ENCODE measurements at places on chromosomes 12 and 14.

- no peak for DNase-seq
These were observed 295.5 kb upstream of the ATXN7L3B start for GRCh38 chr12:74242088-74242487.

DNA sequence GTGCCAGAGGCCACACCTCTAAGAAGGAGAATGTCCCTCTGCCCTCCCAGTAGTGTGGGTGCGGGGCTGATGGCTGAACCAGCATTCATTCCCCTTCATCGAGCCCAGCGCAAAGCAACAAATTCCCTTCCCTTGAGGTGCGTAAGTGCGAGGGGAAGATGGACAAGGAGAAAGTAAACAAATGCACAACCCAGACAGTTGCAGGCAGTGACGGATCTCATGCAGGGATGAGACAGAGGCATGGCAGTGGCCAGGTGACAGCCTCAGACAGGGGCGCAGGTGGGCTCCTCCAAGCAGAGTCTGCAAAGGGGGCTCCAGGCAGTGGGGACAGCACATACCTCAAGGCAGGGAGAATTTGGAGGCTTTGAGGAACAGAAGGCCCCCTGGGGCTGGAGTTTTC, 2.3 kb upstream of the MYL2 start:
- no peak for DNase-seq

DNA sequence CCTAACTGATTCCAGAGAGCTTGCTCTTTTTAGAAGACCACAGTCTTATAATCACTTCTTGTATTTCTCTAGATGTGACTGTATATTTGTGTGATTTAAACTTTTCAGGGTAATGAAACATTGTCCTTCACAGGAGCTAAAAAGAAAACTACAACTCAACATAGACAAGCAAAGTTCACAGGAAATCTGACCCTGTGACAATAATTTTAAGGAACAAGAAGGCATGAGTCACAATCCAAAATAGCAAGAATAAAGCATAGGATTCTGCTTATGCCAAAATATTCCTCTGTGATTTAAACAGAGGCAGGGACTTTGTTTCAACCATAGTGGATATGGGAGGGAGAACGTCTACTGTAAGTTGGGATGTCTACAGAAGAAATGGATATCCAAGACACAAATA, 44.3 kb downstream of the GPR65 start:
- DNase-seq = no peak

- no peak for DNase-seq
These were observed 398.3 kb downstream of the RAD51B start for GRCh38 chr14:68217791-68218340.

GRCh38 chr14:55713486-55713885, 133.5 kb downstream of the KTN1 start:
- no peak for DNase-seq

DNA sequence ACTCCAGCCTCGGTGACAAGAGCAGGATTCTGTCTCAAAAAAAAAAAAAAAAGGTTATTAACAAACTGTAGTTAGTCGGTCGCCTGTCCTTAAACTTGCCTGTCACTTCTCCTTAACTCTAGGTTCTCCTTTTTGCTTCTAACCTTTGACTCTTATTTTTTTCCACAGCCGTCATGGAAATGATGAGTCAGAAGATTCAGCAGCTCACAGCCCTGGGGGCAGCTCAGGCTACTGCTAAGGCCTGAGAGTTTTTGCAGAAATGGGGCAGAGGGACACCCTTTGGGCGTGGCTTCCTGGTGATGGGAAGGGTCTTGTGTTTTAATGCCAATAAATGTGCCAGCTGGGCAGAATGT, 418 bp upstream of the MYG1 start:
- DNase-seq = no peak

DNA sequence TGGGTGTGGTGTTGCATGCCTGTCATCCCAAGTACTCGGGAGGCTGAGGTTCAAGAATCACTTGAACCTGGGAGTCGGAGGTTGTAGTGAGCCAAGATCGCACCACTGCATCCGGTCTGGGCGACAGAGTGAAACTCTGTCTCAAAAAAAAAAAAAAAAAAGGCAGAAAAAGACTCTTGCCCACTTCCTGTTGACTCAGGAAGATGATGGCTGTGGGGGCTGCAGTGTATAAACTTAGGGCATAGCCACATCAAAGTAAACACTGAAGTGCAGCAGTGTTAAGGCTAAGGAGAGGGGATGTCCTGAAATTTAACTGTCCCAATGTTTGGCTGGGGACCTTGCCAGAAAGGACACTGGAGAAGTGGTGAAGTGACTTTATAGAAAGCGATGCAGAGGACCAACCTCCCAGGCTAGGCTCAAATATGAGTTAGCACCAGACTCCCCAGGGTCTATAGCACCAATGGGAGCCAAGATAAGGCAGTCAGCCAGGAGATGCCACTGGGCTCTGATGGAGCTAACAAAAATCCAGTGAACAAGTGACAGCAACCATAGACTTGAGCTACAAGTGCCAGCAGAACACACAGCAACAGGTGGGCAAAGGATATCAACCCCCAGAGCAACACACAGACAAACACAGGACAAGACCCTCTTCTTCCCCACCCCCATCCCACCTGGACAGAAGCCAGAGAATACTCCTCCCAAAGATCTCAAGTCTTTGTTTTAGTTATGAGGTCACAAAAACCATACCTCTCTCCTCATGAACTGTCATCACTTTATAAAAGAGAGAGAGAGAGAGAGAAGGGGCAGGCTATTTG, 28.0 kb downstream of the NELL2 start:
- no peak for DNase-seq

GRCh38 chr14:104735830-104736642, 12.0 kb downstream of the ADSS1 start:
- no peak for DNase-seq

DNA sequence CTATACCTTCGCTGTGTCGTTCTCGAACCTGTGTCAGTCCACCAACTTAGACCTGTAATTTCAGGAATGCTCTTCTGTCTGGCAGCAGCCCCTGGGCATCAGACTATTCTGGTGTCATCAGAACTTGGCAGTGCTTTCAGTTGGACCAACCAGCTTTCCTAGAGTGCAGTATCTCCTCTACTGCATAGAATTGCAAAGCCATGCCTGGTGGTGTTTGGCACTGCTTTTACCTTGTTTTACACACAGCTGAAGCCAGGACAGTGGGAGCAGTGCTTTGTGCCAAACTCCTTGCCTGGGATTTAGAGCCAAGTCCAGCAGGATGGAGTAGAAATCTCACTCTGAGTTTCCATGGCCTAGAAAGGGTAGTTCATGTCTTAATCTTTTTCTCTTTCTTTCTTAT, 1.5 kb downstream of the FLVCR2 start:
- no peak for DNase-seq

DNA sequence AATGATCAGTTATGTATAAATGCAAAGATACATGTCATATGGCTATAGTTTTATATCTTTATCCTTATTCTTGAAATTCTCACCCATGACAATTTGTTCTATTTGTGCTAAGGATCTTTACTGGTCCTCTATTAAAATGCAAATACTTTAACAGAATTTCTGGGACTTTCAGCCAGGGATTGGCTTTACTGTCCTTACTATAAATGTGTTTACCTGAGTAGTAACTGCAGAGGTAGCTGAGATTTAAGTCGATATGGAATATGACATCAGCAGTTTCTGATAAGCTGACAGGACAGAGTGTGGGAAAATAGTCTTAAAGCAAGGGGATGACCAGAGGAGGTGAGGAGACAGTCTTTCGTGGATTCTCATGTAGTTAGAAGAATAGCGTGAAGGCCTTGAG, 206.4 kb downstream of the DIO2 start:
- DNase-seq = no peak

DNA sequence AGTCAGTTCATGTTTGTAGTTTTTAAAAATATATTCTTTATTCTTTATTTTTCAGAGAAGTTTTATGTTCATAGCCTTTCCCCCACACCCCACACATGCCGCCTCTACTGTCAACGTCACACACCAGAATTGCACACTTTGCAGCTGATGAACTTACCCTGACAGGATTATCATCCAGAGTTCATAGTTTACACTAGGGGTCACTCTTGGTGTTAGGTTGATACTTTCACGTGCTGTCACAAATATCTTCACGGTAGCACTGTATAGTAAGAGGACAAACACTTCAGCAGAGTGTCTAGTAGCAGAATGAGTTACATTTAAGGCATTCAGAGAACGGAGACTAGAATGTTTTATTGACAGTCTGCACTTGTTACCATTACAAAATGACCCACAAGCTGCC, 5.1 kb downstream of the DPPA3 start:
- DNase-seq = no peak

- DNase-seq = no peak
These were observed 707.9 kb downstream of the AACS start for GRCh38 chr12:125773033-125773640.

- no peak for DNase-seq
These were observed 81.6 kb upstream of the RERGL start for GRCh38 chr12:18171571-18171970.

- no peak for DNase-seq
These were observed 15.4 kb downstream of the TRIM9 start for GRCh38 chr14:51079489-51079888.

DNA sequence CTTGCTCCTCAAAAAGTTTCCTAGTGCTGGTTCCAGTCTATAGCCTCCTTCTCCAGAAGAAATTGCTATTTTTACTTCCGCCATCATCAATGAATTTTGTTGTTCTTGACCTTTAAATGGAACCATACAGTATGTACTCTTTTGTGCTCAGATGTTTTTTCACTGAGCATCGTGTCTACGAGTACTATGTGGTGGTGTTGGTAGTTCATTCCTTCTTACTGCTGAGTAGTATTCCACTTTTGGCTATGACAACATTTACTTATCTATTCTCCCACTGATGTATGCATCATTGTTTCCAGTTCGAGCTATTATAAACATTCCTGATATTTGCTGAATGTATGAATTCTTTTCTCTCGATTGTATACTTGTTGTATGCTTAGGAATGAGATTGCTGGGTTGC, 28.6 kb downstream of the SLC2A14 start:
- no peak for DNase-seq

DNA sequence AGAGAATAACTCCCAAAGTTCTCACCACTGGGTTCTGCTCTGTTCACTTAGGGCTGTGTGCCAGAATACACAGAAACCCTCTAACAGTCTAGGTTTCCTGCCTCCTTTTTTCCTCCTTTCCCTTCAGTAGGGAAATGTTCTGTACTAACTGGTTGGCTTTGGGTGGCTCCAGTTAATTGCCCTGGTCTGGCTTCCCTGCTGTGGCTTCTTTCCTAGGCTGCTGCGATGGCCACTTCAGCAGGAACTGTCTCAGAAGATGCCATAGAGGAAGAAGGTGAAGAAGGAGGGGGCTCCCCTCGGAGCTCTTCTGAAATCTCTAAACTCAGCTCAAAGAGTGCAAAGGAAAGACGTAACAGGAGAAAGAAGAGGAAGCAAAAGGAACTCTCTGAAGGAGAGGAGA, 115.2 kb downstream of the SCN8A start:
- no peak for DNase-seq

GRCh38 chr12:50265770-50266524, 17.4 kb downstream of the LIMA1 start:
- no peak for DNase-seq

DNA sequence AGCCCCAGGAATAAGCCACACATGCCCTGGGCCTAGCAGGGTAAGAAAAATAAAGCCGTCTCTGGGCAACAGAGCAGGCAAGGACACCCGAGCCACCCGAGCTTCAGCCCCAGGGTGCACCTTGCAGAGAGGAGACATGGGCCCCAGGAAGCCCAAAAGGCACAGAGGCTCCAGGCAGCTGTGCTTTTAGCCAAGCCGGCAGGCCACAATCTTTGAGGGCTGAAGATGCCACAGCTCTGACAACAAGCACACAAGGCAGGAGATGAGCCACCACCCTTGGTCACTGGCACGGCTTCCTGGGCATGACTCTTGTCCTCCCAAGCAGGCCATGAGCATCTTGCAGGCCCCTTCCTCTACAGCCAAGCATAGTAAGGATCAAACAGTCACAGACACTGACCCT, 86.3 kb downstream of the ITPK1 start:
- no peak for DNase-seq

DNA sequence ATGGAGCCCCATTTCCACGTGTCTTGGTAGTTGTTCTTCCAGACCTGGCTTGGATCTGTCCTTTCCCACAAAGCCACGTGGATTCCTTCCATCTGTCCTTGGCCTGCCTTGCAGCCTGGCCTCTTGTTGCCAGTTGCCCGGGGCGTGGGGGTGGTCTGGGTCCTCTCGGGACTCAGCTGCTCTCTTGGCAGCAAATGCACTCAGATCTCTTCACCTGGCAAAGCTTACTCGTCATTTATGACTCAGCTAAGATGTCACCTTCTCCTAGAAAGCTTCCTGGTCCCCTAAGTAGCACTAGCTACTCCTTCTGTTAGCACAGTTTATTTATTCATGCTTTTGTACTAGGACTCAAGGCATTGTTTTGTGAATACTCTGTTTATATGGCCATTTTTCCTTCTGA, 13.6 kb downstream of the PLEKHG3 start:
- no peak for DNase-seq

DNA sequence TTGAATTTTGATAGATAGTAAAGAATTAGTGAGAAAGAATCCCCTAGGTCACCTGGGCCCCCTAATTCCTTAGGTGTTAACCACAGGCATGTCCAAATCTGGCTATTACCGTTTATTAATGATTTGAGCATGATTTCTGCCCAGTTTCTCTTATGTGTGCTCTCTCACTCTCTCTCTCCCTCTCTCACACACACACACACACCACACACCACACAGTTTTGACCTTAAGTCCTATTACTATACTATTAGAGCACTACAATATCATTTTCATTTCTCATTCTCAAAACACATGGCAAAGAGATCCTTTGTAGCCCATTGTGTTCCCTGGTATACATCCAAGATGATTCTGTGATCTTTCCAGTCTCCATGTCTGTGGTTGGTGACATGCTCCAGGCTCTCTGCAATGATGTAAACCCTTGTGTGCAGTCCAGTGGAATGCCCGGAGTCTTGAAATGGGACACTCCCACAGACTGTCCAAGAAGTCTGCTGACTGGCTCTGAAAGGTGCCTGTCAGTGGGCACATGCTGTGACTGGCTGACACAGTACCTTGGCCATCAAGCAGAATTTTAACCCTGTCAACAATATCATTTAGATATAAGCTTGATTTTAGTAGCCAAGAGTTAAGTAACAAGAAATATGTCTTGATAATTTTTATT, 96.2 kb downstream of the FIGNL2 start:
- DNase-seq = no peak
